ENCODE measurements at places on chromosomes 1 and 21.
A peak's percentile ranks its signal among the peaks of the same experiment; 100 is the strongest.

- DNase-seq = peak; percentile 14
These were observed 25.3 kb upstream of the OVAAL start for GRCh38 chr1:180533266-180533987.

DNA sequence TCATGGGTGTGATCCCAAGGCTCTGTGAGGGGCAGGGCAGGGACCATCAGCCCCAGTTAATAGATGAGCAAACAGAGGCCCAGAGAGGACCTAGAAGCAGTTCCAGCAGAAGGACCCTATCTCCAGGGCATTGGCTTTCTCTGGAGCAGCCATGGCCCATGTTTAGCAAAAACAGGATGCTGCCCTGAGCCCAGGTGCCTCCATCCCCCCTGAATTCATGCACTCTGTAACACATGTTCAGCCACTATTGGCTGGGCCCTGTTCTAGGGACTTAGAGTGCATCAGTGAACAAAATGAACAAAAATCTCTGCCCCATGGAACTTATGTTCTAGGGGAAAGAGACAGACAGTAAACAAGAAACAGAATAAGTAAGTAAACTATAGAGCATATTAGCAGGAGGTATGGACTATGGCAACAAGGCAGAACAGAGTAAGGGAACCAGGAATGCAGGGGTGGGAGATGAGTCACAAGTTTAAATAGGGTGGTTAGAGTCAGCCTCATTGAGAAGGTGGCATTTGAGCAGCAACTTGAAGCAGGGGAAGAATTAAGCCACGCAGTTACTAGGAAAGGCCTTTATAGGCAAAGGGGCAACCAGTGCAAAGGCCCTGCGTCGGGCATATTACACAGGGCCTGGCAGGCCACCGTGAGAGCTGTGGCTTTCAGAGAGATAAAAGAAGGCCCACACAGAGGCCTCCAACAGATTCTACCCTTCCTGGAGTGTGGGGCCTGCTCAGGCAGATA, 185.9 kb upstream of the EDN2 start:
- peak; percentile 31 for DNase-seq

GRCh38 chr1:197928849-197929336, 11.7 kb downstream of the LHX9 start:
- DNase-seq = no peak

- DNase-seq = no peak
These were observed 270.0 kb upstream of the BRINP3 start for GRCh38 chr1:190747704-190748103.

- no peak for DNase-seq
These were observed 2.8 kb downstream of the DDOST start for GRCh38 chr1:20658166-20658915.

Measured in occipital lobe (tissue), 3 donors.